ENCODE measurements at places on chromosomes 3 and 15.

DNA sequence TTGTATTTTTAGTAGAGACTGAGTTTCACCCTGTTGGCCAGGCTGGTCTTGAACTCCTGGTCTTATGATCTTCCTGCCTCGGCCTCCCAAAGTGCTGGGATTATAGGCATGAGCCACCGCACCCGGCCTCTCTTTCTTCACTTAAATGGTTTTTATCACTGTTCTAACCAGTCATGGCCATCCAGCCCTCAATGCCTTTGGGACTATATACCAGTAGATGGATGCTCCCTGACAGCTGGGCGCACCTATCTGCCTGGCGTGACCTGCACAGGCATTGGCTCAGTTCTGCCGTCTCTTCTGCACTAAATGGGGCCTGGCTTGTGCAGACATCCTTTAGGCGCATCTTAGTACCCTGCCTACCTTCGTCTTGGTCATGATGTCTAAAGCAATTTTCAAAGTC is 233.4 kb downstream of the ADAMTS17 start:
- no peak for DNase-seq

- peak; percentile 31 for DNase-seq
Measured at GRCh38 chr3:143002727-143003126, 1.4 kb downstream of the U2SURP start.

DNA sequence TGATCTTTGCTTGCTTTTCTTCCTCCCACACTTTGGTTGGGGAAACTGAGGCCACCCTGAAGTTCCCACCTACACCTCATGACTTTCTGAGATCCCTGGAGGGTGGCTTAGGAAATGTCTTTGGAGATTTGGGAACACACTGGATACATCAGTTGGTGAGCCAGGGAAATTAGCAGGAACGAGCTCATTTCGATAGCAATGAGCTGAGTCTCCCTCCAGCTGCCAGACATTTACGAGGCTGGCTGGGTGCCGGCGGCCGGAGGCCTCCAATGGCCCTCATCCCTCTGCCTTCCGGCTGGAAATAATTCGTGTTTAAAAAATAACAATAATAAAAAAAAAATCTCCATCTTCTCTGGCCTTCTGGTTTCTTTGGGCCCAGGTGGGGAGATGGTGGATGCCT is 38.8 kb downstream of the SMAD6 start:
- peak; percentile 45 for DNase-seq

- no peak for DNase-seq
Measured at GRCh38 chr3:4724051-4724629, 231.0 kb downstream of the ITPR1 start.

- DNase-seq: no peak
Measured at GRCh38 chr3:151548195-151548594, 87.3 kb upstream of the IGSF10 start.

GRCh38 chr3:191958980-191959671 is 498.2 kb downstream of the PYDC2 start:
- DNase-seq: no peak

DNA sequence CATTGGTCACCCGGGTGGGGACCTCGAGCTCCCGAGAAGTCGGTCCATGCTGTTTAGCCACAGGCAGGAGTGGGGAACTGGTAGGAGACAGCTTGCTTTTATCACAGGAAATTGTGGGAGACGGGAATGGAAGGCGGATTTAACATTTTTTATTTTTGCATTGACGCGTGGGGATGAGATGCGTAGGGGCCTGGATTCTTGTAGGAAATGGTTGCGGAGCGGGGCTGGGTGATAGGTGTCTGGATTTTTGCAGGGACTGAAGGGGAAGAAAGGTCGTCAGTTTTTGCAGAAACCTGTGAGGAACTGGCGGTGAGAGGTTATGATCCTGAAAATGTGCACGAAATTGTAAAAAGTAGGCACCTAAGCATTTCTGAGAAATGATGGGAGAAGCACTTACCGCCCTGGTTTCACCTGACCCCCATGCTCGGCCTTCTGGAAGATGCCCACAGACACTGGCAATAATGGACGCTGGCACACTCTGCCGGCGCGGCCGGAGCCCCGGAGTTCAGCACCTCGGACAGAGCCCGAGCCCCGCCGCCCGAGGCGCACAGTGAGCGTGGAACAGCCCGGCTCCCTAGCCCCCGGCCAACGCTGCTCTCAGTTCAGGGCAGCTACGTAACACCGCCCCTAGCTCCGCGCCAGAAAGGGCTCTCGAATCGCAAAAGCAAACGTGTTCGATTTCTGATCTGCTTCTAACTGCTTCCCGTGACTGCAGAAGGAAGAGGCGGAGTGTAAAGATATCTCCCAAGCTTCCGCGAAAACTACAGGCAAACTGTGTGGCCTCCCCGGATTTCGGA is 928 bp downstream of the ANKRD34C start:
- DNase-seq: peak; percentile 66

DNA sequence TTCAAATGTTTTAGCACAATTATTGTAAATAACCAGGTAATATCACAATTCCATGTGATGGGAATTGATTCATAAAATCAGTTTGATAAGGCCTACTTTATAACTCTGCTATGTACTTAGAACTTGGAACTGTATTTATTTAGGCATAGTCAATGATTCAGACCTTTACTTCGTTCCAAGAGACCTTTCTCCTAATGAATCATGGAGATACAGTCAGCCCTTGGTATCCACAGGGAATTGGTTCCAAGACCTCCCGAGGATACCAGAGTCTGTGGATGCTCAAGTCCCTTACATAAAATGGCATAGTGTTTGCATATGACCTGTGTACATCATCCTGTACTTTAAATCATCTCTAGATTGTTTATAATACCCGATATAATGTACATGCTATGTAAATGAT is 60.8 kb upstream of the UMPS start:
- DNase-seq: peak; percentile 30

GRCh38 chr3:188554404-188554803 is 400.4 kb downstream of the LPP start:
- peak; percentile 23 for DNase-seq

- DNase-seq: peak; percentile 49
Measured at GRCh38 chr3:174986685-174987084, 127.6 kb downstream of the NAALADL2 start.

- DNase-seq: no peak
Measured at GRCh38 chr15:36449084-36449661, 130.3 kb upstream of the CDIN1 start.

DNA sequence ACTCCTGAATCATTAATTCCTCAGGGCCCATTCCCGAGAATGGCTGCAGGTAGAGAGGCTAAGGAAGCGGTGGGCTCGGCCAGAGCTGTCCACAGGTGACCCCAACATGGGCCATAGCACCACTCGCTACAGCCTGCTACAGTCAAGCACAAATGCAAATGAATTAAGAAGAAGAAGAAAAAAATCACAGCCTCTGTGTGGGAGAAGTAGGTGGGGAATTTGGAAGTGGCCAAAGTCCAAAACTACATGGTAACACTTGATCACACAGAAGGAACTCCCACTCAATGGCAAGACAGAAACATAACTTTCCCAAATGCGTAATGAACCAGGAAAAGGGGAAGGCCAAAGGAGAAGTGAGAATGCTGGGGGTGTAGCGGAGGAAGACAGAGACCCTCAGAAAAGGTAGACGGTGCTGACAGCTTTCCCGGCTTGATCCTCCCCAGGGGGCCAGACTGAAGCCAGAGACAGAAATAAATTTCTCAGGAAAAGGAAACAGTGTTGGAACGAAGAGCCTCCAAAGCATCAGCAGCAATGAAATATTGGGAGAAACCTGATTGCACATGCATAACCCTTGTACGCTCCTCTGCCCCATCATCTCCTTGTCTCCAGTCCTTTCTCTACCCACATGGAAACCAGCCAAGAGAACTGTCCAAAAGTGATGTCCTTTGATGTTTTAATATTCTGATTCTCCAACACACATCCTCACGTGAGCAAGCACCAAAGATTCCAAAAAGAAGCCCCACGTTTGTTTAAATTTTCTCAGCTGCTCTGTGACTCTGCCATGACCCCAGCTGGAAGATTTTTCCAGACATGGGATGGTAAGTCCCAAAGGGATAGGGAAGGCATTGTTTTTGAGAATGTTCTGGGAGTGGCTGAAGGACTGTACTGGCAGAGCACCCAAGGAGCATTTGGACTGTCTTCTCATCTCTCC is 107.6 kb downstream of the OXNAD1 start:
- DNase-seq: no peak

- no peak for DNase-seq
Measured at GRCh38 chr3:52697632-52697965, 8.0 kb downstream of the GLT8D1 start.

GRCh38 chr15:42371096-42371495 is 11.8 kb downstream of the CAPN3 start:
- DNase-seq: peak; percentile 24

GRCh38 chr3:19147905-19148767 is at the start of gene KCNH8:
TSS of gene KCNH8 (plus strand) at chr3:19148510. CDS start at chr3:19148720, 210 bp downstream.
- no peak for DNase-seq

GRCh38 chr15:51087513-51087912 is 7.2 kb downstream of the TNFAIP8L3 start:
- DNase-seq: no peak

- no peak for DNase-seq
Measured at GRCh38 chr3:120816728-120817127, 74.2 kb downstream of the GTF2E1 start.

All from adipocyte (in vitro differentiated cells).